Tibial nerve (tissue), 4 donors: ENCODE measurements at places on chromosomes 6 and 20.

DNA sequence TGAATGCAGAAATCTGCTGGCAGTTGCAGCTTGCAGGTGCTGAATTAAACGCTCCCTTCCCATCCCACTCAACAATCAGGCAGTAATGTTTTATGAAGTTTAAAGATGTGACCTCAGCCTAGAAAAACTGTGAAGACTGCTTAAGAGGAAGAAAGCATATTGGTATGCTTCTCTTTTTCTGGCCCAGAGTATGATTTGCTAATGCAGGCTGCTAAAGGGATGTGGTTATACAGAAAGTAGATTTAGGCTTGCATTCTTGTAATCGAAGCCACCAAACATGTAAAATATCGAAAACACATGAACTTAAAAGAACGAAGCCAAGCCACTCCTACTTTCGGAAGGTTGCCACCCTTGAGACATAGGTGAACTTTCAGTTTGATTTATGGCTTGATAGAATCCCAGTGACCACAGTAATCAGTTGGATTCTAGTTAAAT, 40.7 kb downstream of the MAP3K5 start:
- DNase-seq: no peak

DNA sequence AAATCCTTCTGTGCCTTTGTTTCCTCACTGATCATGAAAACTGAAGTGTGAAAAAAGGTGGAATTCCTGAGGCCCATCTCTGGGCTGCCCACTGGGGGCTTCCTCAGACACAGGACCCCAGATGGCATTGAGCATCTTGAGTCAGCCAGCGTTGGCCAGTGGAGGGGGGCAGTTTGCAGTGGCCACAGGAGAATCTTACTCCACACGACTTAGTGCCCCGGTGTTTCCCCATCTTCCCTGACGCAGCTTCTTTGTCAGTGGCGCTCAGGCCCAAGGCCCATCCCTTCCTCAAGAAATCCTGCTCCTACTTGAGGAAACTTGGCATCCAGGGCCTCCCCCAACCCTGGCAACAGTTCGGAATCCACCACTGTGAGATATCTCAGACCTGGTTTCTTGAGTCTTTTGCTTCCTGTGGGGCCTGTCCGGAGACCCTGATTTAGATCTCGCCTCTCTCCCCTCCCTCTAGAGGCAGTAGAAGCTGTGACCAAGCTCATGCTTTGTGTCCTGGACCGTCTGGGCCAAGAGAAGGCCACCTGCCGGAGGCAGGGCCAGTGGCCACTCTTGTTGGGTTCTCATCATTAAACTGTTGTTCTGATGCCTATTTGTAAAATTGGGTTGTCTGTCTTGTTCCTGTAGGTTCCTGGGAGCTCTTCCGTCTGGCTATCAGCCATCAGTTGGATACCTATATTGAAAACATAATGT, 20.2 kb upstream of the DLGAP4 start:
- no peak for DNase-seq

GRCh38 chr6:3999800-4000661, 78.9 kb downstream of the FAM217A start:
- no peak for DNase-seq

DNA sequence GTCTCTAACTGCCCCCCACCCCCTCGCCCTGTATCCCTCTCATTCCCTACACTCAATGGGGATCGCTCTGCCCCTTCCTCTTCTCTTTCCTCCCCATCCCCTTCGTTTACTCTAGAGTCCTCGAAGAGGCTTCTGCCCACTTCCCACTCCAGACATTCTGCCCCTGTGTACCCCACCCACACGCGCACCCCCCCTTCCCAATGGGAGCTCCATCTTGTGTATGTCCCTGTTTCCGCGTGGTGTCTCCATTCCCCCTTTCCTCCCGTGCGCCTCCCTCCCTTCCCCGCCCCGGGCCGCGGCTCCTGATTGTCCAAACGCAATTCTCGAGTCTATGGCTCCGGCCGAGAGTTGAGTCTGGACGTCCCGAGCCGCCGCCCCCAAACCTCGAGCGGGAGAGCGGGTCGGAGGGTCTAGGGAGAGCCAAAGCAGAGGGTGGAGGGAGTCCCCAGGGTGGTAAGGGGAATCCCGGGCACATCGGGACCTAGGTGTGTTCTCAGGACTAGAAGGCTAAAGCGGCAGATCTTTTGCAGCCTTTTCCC, 679 bp upstream of the RING1 start:
- DNase-seq: no peak

DNA sequence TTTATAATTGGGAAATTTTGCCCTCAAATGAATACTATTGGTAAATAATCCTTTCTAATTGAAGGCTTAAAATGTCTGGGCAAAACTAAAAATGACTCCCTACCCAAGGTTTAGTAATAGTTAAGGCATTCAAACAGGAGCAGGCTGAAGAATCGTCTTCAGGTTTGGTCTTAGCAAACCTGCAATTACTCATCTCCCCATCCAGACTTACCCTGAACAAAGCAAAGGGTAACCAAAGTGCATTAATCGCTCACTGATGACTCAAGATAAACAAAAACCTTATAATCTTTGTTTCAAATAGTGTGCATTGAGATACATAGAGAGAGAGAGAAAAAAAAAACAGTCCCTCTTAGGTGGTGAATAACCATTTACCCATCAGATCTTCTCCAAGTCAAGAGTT, 225.5 kb downstream of the BMP2 start:
- no peak for DNase-seq

- DNase-seq: no peak
These were observed 1.6 kb upstream of the TUBB1 start for GRCh38 chr20:59017493-59018231.

DNA sequence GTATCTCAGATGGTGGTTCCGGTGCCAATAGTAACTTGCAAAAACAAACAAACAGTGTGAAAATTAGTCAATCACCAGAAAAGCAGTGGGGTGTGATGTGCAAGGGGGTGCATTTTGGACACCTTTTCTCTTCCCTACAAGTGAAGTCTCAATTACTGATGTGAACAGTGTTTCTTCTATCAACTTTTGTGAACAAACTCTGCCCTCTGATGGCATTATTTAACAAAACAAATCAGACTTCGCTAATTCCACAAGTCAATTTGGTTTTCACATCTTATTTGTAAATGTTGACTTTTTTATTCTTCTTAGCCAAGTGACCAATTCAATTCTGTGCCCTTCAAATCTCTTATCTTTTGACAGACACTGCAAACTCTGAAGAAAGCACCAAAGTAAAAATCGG, 212.2 kb downstream of the UST start:
- DNase-seq: no peak

- no peak for DNase-seq
These were observed 137.8 kb upstream of the SPACA1 start for GRCh38 chr6:87909849-87910248.

- no peak for DNase-seq
These were observed 46.8 kb downstream of the RANBP9 start for GRCh38 chr6:13664703-13665352.

GRCh38 chr6:28860581-28860980, 63.2 kb downstream of the TRIM27 start:
- no peak for DNase-seq

GRCh38 chr20:52259295-52259694, 67.7 kb upstream of the ZFP64 start:
- DNase-seq: no peak

DNA sequence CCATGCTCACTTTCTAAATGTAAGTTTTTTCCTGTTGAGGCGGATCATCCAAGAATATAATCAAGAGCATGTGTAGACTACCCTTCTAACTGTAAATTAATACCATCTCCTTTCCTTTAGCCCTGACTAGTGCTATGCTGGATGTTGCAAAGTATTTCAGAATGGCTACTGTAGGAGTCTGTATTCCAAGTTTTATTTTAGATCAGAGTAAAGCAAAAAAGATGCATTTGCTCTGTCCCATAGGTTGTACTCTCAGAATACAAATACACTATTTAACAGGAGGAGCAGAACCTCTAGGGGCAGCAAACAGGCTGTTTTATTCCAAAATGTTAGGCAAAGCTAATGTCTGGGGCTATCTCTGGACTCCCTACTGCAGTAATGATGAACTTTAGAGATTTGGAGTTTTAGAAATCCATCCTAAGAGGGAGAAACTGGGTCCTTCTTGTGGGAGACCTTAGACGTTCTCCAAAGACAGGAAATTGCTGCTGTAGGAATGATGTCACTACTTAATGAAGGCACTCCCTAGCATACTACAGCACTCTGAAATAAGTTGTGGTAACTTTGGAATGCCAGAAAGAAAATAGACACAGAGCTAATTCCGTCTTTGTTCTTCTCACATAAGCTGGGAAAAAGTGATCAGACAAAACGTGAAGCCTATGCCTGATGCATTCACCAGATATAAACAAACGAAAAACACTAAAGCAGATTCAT, 392.4 kb upstream of the HS3ST5 start:
- DNase-seq: no peak

- no peak for DNase-seq
These were observed 654.5 kb upstream of the PTCHD4 start for GRCh38 chr6:48765352-48765961.

DNA sequence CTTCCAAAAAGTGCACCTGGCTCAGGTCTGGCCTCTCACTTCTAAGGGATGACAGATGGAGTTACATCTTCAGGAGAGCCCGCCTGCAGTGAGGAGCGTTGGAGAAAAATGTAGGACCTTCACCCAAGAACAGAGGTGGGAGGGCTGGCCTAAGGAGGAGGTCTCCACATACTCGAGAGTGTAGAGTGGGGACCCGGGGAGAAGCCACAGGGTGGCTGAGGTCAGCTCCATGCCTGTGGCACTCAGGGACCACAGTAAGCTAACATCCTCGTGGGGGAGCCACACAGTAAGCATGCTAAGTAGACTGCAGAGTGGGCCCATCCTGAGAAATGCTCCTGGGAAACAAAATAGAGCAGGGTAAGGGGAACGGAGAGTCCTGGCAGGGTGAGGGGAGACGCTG, 24.0 kb downstream of the AAR2 start:
- no peak for DNase-seq

DNA sequence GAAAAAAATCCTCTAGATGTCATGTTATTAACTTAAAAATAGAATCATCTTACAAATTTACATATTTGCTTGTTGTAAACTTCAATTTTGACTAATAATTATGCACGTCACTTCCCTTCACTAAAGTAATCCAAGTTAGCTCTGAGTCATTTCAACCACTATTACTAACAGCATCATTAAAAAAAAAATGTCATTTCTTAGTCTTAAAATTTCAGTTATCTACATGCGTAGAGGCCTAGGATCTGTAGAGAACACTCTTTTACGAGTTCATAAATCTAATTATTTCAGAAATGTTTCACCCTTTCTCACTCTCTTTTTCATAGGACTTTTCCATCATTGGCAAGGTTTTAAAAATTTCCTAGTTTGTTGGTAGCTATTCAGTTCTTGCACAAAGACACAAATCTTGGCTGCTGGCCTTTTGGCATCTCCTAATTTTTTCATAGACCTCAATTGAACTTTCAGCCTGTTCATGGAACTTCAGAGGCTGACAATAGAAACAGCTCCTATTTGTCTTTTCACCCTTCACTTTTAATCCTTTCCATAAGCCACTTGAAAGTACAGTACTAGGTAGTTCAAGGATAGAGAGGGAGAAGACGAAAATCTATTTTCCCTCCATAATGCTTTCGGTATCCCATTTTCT, 61.5 kb downstream of the OGFRL1 start:
- peak; percentile 44 for DNase-seq

- DNase-seq: no peak
These were observed 105.5 kb downstream of the TULP4 start for GRCh38 chr6:158417760-158418098.

- no peak for DNase-seq
These were observed 2.6 kb downstream of the HCRTR2 start for GRCh38 chr6:55176958-55177357.

DNA sequence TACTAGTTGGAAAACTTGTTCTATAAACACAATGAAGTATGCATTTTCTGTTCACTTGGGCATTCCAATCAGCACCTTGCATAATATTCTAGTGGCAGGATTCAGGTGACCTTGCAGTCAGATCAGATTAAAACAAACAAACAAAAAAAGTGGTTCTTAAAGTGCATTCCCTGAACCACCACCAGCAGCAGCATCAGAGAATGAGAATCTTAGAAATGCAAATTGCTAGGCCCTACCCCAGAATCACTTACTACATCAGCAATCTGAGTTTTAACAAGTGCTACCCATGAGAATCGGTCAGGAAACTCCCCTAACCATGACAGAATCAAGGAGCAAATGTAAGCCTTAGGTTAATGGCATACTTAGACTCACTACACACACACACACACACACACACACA, 41.7 kb downstream of the SNAP25 start:
- no peak for DNase-seq

DNA sequence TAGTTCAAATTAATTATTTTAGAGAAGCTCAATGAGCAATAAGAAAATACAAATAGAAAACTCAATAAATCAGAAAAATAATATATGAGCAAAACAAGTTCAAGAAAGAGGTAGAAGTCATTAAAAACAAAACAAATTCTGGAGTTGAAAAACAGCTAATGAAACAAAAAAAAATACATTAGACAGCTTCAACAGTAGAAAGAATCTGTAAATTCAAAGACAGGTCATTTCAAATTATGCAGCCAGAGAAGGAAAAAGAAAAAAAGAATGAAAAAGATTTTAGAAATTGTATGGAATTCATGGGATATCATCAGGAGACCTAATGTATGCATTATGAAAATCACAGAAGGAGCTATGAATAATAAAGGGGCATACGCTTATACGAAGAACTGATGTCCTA, 795.3 kb upstream of the ADGRB3 start:
- DNase-seq: no peak

DNA sequence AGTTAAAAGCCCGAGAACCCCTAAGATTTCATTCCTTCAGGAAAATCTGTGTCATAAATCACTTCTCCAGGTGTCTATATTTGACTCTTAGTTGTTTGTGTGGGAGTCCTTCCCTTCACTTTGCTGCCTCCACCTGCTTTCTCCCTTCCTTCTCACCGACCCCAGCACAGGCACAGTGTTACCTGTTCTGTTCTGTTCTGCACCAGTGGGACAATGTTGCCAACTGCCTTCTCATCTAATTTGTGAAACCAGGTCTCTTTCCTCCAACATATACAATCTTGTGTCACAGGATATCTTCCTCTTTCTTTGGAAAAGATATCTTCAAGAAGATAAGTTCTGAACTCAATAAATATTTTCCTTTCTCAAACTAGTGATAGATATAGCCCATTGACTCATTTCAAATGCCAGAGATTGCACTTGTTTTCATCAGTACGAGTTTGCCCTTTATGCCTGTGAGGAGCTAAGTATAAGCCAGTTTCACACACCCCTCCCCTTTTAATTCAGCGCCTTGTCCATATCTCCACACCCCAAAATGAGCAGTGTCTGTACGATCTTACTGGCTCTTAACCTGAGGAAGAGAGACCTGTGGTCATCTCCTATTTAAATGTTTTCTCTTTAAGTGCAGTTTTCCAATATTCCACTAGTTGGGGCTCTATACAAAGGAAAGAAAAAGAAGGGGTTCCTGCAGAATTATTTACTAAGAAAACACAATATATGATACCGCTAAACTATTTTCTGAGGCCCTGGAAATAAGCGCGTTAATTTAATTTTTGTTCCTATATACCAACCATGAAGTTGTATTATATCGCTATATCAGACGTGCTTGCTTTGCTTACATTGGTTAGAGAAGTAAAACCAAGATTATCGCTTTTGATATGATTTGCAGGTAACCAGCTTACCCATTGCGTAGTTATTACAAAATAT, 81.6 kb upstream of the PREP start:
- DNase-seq: no peak
